Pancreas (tissue), 10 donors: ENCODE measurements at places on chromosomes 1 and 21.

GRCh38 chr1:205014783-205015182, 28.2 kb upstream of the CNTN2 start:
- no peaks in the 10 kb centered on the region for H3K4me1 ChIP-seq
- H3K4me3 ChIP-seq: no peak overlapping the region
- H3K27me3 ChIP-seq: no peaks in the 10 kb centered on the region
- DNase-seq: no peak
- no peaks in the 10 kb centered on the region for H3K36me3 ChIP-seq

DNA sequence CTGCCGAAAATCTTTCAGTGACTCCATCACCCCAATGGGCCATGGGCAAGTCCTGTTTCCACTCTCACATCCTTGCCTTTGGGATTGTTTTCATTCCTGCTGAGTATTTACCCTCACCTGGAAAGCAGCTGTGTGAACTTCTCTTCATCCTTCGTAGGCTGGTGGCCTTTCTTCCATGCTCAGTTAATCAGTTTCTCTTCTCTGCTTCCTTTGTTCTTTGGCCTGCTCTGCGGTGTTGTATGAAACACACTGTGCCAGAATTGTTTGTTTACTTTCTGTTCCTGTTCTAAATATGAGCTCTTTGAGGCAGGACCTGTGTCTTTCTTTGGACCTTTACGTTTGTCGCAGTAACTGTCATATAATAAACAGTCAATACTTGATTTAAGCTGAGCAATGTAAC, 48.6 kb downstream of the ITSN1 start:
- no peaks in the 10 kb centered on the region for H3K36me3 ChIP-seq
- H3K27ac ChIP-seq: no peak overlapping the region
- DNase-seq: no peak
- peaks cover 7% of the 10 kb centered on the region for H3K4me1 ChIP-seq

DNA sequence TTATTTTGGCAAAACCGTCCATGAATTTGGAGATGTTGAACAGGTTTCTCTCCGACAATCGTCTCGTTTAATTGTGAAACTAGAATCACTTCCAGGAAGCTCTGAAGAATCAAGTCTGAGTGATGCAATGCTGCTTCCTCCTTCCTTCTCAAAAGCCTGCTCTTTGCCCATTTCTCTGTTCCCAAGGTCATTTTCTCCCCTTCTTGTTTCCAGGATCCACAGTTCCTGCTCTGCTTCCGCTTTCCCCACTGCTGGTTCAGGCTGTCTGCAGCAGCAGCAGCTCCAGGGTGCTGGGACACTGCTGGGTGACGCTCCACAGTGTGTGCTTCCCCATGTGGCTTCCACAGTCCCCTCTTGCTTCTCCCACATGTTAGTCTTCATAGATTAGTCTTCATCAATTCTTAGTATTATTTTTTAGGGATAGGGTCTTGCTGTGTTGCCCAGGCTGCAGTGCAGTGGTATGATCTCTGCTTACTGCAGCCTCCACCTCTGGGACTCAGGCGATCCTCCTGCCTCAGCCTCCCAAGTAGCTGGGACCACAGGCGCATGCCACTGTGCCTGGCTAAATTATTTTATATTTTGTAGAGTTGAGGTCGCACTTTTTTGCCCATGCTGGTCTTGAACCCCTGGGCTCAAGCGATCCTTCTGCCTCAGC, 156.2 kb downstream of the DYRK1A start:
- no peak overlapping the region for H3K27ac ChIP-seq
- H3K4me3 ChIP-seq: no peak overlapping the region
- H3K36me3 ChIP-seq: no peaks in the 10 kb centered on the region
- H3K4me1 ChIP-seq: no peaks in the 10 kb centered on the region

DNA sequence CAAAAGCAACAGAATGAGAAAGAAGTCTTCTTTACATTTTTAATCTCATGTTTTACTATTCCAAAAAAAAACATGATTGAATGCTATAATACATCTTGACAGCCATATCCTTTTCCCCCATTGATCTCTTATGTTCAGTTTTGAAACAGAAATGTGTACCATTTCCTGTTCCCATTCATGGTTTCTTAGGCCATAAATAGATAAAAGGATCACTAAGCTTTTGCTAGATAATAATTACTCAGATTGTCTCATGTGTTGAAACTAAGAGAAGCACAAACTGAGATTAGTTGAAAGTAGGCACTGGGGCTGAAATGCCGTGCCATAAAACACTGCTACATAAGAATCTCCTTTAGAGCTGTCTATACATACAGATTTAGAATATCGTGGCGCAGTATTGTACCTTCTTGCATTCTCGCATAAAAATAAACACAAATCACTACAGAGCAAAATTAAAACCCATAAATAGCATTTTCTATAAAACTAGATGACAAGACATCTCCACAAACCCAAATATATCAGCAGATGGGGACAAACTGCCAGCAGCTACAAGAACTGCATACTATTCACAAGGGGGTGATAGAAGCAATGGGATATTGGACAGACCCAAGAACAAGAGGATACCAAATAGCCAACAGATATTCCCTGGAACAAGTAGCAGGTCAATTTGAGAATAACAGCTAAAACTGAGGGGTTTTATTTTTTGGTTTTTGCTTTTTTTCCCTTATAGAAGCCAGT, 405.3 kb upstream of the PRMT6 start:
- no peak overlapping the region for H3K27ac ChIP-seq
- H3K4me3 ChIP-seq: no peak overlapping the region
- H3K36me3 ChIP-seq: no peaks in the 10 kb centered on the region
- H3K4me1 ChIP-seq: no peaks in the 10 kb centered on the region
- no peaks in the 10 kb centered on the region for H3K27me3 ChIP-seq

- DNase-seq: no peak
- H3K4me1 ChIP-seq: no peaks in the 10 kb centered on the region
- H3K4me3 ChIP-seq: no peak overlapping the region
Observed at GRCh38 chr1:159800177-159800930, 1.8 kb upstream of the FCRL6 start.

GRCh38 chr21:36788120-36788638, 89.3 kb downstream of the SIM2 start:
- no peak overlapping the region for H3K4me3 ChIP-seq
- no peaks in the 10 kb centered on the region for H3K27me3 ChIP-seq
- no peaks in the 10 kb centered on the region for H3K4me1 ChIP-seq
- no peak for DNase-seq

DNA sequence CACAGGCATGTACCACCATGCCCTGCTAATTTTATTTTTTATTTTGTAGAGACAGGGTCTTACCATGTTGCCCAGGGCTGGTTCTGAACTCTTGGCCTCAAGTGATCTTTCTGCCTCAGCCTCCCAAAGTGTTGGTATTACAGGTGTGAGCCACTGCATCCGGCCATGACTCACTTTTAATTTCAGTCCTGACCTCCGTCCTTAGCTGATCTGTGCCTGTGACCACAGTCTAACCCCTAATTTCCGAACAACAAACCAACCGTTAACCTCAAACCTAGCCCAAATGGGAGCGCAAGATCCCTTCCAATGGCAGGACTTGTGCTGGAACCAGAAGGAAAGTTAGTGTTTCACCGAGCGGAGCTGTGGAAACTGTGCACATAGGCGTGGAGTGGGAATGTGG, 29.3 kb upstream of the MAN1C1 start:
- no peak overlapping the region for H3K4me3 ChIP-seq
- no peaks in the 10 kb centered on the region for H3K36me3 ChIP-seq
- no peaks in the 10 kb centered on the region for H3K27me3 ChIP-seq
- no peak overlapping the region for H3K27ac ChIP-seq
- no peak for DNase-seq
- peaks cover 4% of the 10 kb centered on the region for H3K4me1 ChIP-seq

GRCh38 chr1:197210426-197210825, 57.6 kb upstream of the CRB1 start:
- no peak for DNase-seq
- H3K4me1 ChIP-seq: no peaks in the 10 kb centered on the region
- no peak overlapping the region for H3K4me3 ChIP-seq
- no peaks in the 10 kb centered on the region for H3K36me3 ChIP-seq
- H3K27me3 ChIP-seq: no peaks in the 10 kb centered on the region

- no peak for DNase-seq
- H3K27me3 ChIP-seq: no peaks in the 10 kb centered on the region
- H3K27ac ChIP-seq: no peak overlapping the region
- H3K36me3 ChIP-seq: no peaks in the 10 kb centered on the region
- no peaks in the 10 kb centered on the region for H3K4me1 ChIP-seq
Observed at GRCh38 chr1:186875896-186876835, 47.4 kb downstream of the PLA2G4A start.

- no peaks in the 10 kb centered on the region for H3K4me1 ChIP-seq
- H3K27ac ChIP-seq: no peak overlapping the region
- DNase-seq: no peak
- H3K27me3 ChIP-seq: no peaks in the 10 kb centered on the region
- no peak overlapping the region for H3K4me3 ChIP-seq
Observed at GRCh38 chr1:186060226-186060625, 314.8 kb downstream of the TPR start.

DNA sequence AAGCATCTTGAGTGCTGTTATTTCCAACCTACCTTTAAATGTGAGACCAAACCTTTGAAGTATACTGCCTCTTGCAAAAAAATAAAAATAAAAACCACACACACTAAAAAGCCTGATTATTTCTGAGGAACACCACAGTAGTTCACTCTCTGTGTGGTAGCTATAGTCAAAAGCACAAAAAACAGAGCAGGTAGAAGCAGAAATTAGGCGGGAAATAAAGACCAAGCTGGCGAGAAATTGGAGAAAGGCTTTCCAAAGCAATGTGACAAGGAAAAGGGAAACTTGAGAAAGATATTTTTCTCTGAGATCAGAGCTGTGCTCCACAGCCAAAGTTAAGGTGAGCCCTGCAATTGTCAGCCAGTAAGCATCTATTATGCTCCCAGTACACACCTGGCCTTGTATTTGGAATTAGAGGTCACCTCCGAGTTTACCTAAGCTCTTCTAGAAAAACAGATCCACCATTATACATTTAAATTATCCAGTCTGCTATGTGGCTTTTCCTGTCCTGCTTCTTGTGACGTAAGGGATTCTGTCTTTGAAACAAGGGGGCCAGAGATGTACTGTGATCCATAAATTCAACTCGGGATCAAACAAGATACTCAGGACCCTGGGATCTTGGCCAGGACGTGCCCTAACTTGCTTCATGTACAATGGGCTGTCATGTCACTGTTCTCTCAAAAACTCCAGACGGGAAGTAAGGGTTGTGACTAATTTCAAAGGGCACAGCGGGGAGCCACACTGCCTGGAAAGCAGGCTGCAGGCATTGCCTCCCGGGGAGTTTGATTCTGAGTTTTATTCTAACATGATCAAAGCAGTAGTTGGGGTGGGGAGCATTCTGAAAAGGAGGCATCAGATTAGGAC, 39.8 kb upstream of the RAB4A start:
- no peak for DNase-seq
- peaks cover 11% of the 10 kb centered on the region for H3K4me1 ChIP-seq
- no peak overlapping the region for H3K4me3 ChIP-seq
- no peaks in the 10 kb centered on the region for H3K27me3 ChIP-seq
- no peak overlapping the region for H3K27ac ChIP-seq
- no peaks in the 10 kb centered on the region for H3K36me3 ChIP-seq
